ENCODE measurements at places on chromosomes 16 and 17. TPM values are rescaled to one million over a fixed set of nuclear protein-coding genes. Genes with fewer than 3 reads are reported as not detected.

DNA sequence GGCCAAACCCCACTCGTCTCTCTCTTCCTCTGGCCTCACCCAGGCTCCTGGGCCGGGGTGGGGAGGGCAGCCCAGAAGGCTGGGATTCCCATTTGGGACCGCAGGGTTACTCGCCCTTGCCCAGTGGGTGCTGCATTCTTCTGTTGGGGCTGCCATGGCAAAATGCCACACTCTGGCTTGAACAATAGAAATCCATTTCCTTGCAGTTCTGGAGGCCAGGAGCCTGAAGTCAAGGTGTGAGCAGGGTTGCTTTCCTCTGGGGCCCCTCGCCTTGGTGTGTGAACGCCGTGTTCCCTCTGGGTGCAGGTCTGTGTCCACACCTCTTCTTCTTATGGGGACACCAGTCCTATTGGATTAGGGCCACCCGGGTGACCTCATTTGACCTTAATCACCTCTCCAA is 105.8 kb upstream of the GSE1 start:
- DNase-seq, result no peak
- H3K36me3 ChIP-seq, result no peaks in the 10 kb centered on the region
- no peak overlapping the region for H3K4me3 ChIP-seq
- no peaks in the 10 kb centered on the region for H3K27me3 ChIP-seq
- H3K27ac ChIP-seq, result no peak overlapping the region

GRCh38 chr16:2151188-2152091 is 3.0 kb downstream of the RAB26 start:
- H3K27ac ChIP-seq, result no peak overlapping the region
- no peak for DNase-seq
- no peak overlapping the region for H3K4me3 ChIP-seq
- peaks cover 5% of the 10 kb centered on the region for H3K36me3 ChIP-seq
- H3K27me3 ChIP-seq, result no peaks in the 10 kb centered on the region

DNA sequence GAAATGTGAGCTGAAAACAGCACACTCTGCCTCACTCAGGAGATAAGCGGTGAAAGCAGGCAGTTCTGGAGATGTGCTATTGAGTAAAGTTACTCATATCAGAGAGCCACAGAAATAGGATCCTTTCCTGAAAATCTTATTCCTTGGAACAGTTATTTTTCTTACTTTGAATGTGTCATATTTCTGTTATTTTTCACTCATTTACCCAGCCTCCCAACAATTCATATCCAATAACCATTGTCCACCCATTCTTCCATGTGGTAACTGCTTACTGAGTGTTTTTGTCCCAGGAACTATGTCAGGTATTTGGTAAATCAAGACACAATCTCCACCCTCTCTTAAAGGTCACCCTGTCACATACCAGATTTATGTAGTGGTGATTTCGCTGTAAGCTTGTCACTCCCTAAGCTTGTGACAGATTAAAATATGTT is 144.9 kb downstream of the PARN start:
- no peak for DNase-seq
- H3K27ac ChIP-seq, result no peak overlapping the region
- no peak overlapping the region for H3K4me3 ChIP-seq
- peaks cover 4% of the 10 kb centered on the region for H3K36me3 ChIP-seq
- H3K27me3 ChIP-seq, result no peaks in the 10 kb centered on the region

GRCh38 chr17:42672038-42672437 is 4.8 kb downstream of the PLEKHH3 start:
- peaks cover 46% of the 10 kb centered on the region for H3K4me1 ChIP-seq
- no peak for DNase-seq
- peaks cover 51% of the 10 kb centered on the region for H3K27me3 ChIP-seq
- H3K4me3 ChIP-seq, result no peak overlapping the region
- H3K36me3 ChIP-seq, result no peaks in the 10 kb centered on the region

DNA sequence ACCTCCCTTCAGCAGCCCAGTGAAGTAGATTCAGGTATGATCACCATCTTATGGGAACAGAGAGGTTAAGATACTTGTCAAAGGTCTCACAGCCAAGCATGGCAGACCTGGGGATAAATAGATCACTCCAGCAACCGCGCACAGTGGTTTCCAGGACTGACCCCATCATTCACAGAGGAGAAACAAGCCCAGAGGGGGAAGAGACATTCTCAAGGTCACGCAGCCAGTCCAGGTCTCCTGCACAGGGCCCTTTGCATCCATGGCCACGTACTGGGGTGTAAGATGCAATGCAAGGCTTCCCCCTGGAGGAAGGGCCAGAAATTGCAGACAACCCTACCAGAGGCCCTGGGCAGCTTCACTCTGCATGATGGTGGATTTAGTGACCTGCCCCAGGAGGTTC is 19.9 kb downstream of the TLE7 start:
- DNase-seq, result no peak
- no peak overlapping the region for H3K27ac ChIP-seq
- H3K4me3 ChIP-seq, result no peak overlapping the region
- no peaks in the 10 kb centered on the region for H3K36me3 ChIP-seq

DNA sequence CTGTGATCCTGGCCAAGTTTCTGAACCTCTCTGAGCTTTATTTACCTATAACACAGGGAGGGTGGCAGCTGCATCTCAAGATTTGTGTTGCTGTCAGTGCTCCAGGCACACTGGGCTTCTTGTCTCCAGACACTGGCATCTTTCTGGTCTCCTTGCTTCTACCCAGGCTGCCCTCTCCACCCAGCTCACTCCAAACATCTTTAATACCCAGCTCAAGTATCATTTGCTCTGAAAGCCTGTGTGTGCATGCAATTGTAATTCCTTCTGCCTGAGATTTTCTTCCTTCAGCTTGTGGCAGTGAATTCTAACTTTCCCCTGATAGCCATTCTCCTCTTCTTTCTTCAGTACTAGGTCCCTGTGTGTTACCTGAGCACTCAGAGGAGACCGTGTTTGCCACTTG is 50.7 kb upstream of the USP7 start:
- H3K27ac ChIP-seq, result no peak overlapping the region
- DNase-seq, result no peak
- no peaks in the 10 kb centered on the region for H3K4me1 ChIP-seq
- H3K36me3 ChIP-seq, result no peaks in the 10 kb centered on the region
- H3K4me3 ChIP-seq, result no peak overlapping the region

DNA sequence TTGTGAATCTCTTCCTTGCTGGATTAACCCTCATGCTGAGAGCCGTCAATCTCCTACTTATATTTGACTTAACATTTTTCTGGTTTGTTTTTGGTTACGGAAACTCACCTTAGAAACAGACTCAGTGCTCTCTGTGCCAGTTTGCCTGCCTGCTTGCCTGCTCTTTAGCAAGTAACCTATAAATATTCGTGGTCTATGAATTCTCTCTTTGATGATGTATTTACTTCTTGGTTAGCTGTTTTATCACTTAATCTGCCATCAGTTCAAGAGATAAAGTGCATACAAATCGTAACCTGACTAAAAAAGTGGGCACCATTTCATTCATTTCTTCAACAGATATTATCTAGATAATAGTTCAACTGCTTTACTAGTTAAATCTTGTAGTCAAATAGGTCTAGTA is 26.7 kb downstream of the CYB5B start:
- DNase-seq, result no peak
- H3K4me1 ChIP-seq, result peaks cover 27% of the 10 kb centered on the region
- H3K27ac ChIP-seq, result no peak overlapping the region
- peaks cover 32% of the 10 kb centered on the region for H3K36me3 ChIP-seq
- H3K4me3 ChIP-seq, result no peak overlapping the region

- no peak overlapping the region for H3K27ac ChIP-seq
- DNase-seq, result no peak
- peaks cover 11% of the 10 kb centered on the region for H3K4me1 ChIP-seq
Observed at GRCh38 chr17:73584049-73584448, 60.2 kb downstream of the SDK2 start.

DNA sequence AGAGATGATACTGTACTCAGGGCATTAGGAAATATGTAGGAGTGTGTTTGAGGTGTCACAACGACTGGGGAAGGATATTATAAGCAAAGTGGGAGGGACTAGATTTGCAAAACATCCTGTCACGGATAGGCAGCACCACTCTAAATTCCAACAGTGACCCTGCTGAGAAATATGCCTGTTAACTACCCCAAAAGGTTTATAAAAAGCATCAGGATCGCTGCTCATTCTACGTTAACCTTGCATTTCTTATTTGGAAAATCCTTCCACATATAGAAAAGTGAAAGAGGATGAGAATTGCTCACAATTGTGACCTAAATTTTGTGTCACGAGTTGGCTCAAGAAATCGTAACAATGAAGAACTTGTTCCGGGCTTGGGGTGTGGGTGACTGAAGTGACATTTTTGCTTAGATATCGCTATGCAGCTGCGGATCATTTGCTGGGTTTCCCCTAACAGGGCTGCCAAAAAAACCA is 51.6 kb downstream of the N4BP1 start:
- H3K27ac ChIP-seq, result no peak overlapping the region
- H3K4me3 ChIP-seq, result no peak overlapping the region
- H3K4me1 ChIP-seq, result peaks cover 10% of the 10 kb centered on the region

- H3K27ac ChIP-seq, result peak overlapping the region; percentile 86
- peaks cover 86% of the 10 kb centered on the region for H3K4me1 ChIP-seq
- peak; percentile 74 for DNase-seq
- no peaks in the 10 kb centered on the region for H3K36me3 ChIP-seq
- peak overlapping the region; percentile 6 for H3K4me3 ChIP-seq
Observed at GRCh38 chr16:3074860-3075522, 9.6 kb downstream of the IL32 start.

DNA sequence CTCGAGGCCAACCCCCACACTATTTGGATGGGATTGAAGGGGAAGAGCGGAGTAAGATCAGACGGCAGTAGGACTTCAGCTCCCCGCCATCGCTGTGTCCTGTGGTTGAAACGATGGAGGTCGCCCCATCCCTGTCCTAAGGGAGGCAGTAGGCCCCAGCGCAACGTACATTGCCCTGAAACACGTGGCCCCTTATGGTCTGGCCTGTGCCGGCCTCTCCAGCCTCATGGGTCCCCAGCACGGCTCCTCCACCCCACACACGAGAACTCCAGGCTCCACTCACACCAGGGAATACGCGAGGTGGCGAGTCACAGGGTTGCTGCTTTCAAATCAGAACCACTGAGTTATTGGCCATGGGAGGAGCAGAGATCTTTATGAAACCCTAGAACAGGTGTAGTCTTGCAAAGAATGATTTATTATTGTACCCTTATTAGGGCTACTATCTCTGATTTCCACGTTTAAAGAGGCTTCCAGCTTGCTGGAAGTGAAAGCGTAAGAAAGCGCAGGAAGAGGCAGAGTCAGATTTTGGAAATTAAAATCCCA is 669 bp upstream of the DCTPP1 start:
- DNase-seq, result no peak
- no peaks in the 10 kb centered on the region for H3K27me3 ChIP-seq
- H3K36me3 ChIP-seq, result peaks cover 2% of the 10 kb centered on the region
- H3K4me1 ChIP-seq, result peaks cover 21% of the 10 kb centered on the region

GRCh38 chr17:5254414-5254813 is 19.8 kb upstream of the SCIMP start:
- H3K27ac ChIP-seq, result peak overlapping the region; percentile 26
- H3K4me1 ChIP-seq, result peaks cover 17% of the 10 kb centered on the region
- no peak for DNase-seq
- H3K4me3 ChIP-seq, result no peak overlapping the region
- no peaks in the 10 kb centered on the region for H3K27me3 ChIP-seq

- no peaks in the 10 kb centered on the region for H3K36me3 ChIP-seq
- H3K4me1 ChIP-seq, result no peaks in the 10 kb centered on the region
- no peak for DNase-seq
- no peak overlapping the region for H3K27ac ChIP-seq
- H3K4me3 ChIP-seq, result no peak overlapping the region
Observed at GRCh38 chr17:72206376-72206775, 85.6 kb downstream of the SOX9 start.

- H3K36me3 ChIP-seq, result peaks cover 3% of the 10 kb centered on the region
- peaks cover 26% of the 10 kb centered on the region for H3K4me1 ChIP-seq
- DNase-seq, result no peak
- H3K27ac ChIP-seq, result peak overlapping the region; percentile 75
- H3K4me3 ChIP-seq, result peak overlapping the region; percentile 28
Observed at GRCh38 chr16:252366-253337, 18.0 kb downstream of the FAM234A start.

DNA sequence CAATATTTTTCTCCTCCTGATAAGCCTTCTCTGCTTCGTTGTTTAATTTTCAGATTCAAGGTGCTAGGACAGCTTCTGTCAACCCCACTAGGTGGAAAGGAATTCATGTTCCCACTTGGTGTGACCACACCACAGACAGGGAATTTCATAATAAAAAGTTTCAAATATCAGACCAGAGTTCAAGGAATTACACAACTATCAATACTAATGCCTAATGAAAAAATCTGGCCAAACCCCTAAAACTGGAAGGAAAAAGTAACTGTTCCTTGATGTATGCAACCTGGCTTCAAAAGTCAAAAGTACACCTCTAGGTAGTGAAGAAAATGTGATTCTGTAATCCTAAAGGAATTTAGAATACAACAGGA is 87.8 kb upstream of the CORO6 start:
- no peak overlapping the region for H3K27ac ChIP-seq
- H3K27me3 ChIP-seq, result no peaks in the 10 kb centered on the region

- peak overlapping the region; percentile 86 for H3K27ac ChIP-seq
- H3K4me1 ChIP-seq, result peaks cover 18% of the 10 kb centered on the region
- peak overlapping the region; percentile 62 for H3K4me3 ChIP-seq
- peaks cover 15% of the 10 kb centered on the region for H3K36me3 ChIP-seq
- DNase-seq, result no peak
Observed at GRCh38 chr17:31310260-31310659, 3.6 kb downstream of the EVI2B start.

GRCh38 chr17:68353111-68353521 is 61.8 kb downstream of the ARSG start:
- no peak for DNase-seq
- H3K36me3 ChIP-seq, result no peaks in the 10 kb centered on the region
- no peak overlapping the region for H3K4me3 ChIP-seq

DNA sequence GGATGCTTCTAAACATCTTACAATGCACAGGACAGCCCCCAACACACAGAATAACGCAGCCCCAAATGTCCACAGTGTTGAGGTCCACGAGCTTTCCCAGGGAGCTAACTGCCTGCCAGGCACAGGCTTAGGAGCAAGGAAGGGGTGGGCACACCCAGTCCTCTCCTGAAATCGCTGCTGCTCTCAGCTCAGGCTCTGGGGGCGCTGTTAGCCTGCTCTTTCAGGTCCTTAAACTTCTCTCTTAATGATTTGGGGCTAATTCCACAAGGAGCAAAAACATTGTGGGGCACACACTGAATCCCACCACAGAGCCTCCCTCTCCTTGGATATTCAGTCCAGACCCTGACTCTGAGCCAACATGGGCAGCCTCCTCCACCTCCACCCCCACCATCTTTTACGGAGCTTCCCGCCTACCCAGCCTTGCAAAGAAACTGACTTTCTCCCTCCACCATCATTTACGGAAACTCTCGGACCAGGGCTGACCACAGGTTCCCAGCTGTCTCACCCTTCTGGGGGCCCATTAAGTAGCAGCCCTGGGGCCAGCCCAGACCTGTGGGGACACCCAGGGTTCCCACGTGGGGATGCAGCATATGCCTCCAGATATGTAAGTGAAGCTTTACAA is 1.1 kb downstream of the CD300H start:
- peaks cover 16% of the 10 kb centered on the region for H3K4me1 ChIP-seq
- no peak for DNase-seq
- no peak overlapping the region for H3K27ac ChIP-seq
- H3K36me3 ChIP-seq, result no peaks in the 10 kb centered on the region
- H3K27me3 ChIP-seq, result no peaks in the 10 kb centered on the region
- H3K4me3 ChIP-seq, result no peak overlapping the region

LGALS9B gene
- 40.8 TPM for total RNA-seq

SLC6A2 gene
- total RNA-seq, result not detected

GNAO1 gene
- 4.6 TPM for total RNA-seq

VASN gene
- 0.35 TPM for total RNA-seq

ABCC12 gene
- not detected for total RNA-seq

CSF3 gene
- total RNA-seq, result not detected

All from natural killer cell (primary cell).